Kidney (tissue), 22 donors: ENCODE measurements at places on chromosomes 11 and 22. TPM values are rescaled to one million over a fixed set of nuclear protein-coding genes. Genes with fewer than 3 reads are reported as not detected.

OR4A5 gene
- not detected for total RNA-seq

DNA sequence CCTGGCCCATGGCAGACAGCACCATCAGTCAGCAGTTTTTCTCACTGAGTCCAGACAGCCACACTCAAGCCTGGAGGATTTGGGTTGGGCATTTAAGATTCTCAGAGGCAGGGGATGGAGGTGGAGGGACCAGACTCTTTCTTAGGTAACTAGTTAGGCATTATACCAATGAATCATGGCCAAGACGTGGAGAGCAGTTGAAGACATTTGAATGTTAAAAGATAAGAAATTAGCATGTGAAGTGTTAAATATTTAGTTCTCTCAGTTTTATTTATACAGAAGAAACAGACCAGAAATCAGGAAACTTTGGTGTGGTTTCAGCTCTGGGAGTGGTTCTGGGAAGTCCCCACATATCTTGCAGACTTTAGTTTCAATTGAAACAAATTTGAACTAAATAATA is 9.9 kb downstream of the GTF2H1 start:
- H3K4me3 ChIP-seq, result no peak overlapping the region
- peaks cover 30% of the 10 kb centered on the region for H3K36me3 ChIP-seq
- H3K27me3 ChIP-seq, result no peaks in the 10 kb centered on the region
- DNase-seq, result no peak

GRCh38 chr22:33841281-33842005 is 78.8 kb downstream of the LARGE1 start:
- no peaks in the 10 kb centered on the region for H3K4me1 ChIP-seq
- H3K36me3 ChIP-seq, result no peaks in the 10 kb centered on the region
- no peak overlapping the region for H3K4me3 ChIP-seq

DNA sequence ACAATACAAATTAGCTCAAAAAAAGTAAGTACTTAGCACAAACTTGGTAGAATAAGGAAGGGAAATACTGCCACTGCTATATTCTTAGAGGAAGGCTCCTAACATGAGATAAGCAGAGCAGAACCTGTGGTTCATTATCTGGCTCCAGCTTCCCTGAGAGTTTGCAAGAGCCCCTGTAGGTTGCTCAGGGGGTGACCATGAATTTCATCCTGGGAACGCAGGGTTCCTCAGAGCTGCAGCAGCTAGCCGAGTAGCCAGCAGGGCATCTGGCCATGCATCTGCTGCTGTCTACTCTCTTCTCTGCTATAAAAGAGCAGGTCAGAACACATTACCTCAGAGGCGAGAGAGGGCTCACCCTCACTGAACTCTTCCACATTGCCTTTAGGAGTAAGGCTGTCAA is 67.3 kb downstream of the TRPC6 start:
- no peak overlapping the region for H3K4me3 ChIP-seq
- no peaks in the 10 kb centered on the region for H3K36me3 ChIP-seq
- DNase-seq, result no peak

LDLRAD3 gene
- 14.2 TPM for total RNA-seq

DNA sequence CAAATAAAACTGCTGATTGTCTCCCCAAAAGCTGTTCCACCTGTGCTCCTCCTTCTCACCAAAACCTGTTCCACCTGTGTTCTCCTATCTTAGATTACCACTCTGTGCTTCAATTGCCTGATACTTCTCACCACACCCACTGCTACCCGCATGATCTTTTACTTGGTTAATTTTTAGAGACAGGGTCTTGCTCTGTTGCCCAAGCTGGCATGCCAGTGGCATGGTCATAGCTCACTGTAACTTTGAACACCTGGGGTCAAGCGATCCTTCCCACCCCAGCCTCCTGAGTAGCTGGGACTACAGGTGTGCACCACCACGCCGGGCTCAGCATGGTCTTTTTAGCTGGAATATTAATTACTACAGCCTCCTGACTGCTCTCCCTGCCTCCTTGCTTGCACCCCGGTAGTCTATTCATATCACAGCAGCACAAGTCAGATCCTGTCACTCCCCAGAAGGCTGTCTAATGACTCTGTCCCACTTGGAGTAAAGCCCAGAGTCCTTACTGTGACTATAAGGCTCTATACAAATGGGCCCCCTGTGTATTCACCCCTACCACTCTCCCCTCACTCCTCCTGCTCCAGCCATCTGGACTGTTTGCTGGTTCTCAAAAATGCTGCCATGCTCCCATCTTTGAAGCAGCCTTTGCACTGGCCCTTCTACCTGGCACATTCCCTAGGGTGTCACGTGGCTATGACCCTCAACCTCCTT is 3.5 kb downstream of the C11orf91 start:
- peaks cover 6% of the 10 kb centered on the region for H3K4me1 ChIP-seq
- no peak overlapping the region for H3K4me3 ChIP-seq
- no peaks in the 10 kb centered on the region for H3K27me3 ChIP-seq
- H3K27ac ChIP-seq, result peak overlapping the region; percentile 92
- H3K36me3 ChIP-seq, result no peaks in the 10 kb centered on the region
- DNase-seq, result no peak

DNA sequence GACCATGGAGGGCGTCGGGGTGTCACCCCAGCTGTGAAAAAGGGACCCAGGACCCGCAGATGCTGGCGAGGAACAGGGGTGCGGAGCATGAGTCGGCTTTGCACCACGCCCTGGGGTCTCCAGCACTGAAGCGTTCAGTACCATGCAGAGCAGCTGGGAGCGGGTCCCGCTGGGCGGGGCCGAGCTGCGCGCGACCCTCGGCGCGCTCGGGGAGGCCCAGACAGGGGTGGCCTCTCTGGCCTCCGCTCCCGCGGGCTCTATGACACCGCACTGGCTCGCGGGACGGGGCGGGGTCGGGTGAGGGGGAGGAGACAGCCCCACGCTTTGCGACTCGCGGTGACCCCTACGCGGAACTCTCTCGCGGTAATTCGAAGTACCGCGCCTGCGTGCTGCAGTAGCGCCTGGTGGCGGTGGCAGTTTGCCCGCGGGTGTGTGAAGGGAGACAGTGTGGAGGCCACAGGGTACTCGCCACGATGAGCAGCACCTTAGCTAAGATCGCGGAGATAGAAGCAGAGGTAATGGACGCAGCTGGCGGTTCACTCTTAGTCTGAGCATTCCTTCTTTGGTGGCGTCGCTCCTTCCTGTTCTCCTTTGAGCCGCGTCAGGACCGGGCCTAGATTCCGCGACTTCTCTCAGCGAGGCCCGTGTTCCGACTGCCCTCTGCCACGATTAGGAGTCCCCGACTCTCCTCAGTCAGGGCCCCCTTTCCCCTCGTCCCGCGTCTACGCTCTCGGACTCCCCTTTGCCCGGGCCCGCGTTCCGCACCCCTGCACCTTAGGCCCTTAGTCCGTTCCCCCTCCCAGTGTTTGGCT is at the start of gene DRG1:
TSS of gene DRG1 (plus strand) at position 394 of the 812 bp plus-strand sequence. CDS start at position 474, 80 bp downstream.
- H3K27ac ChIP-seq, result peak within 1 kb of the TSS; percentile 76
- H3K4me1 ChIP-seq, result peaks cover 6% of the 10 kb centered on the region
- peak within 1 kb of the TSS; percentile 100 for H3K4me3 ChIP-seq

DNA sequence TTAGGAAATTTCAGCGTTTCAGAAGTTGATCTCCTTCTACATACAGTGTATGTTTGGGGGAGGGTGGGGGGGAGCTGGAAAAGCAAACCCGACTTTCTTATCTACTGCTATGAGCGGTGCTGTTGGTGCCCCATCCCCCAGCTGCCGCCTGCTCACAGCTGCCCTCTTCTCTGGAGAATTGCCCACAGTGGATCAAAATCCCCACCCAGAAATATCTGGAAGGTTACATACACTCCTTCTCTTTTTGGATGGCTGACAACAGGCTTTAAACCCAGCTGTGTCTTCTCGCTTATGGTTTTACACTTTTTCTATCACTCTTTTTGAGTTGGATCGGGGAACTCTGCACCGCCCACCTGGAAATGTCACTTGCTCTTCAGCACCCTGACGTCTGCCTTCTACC is 56.4 kb downstream of the DHCR7 start:
- no peaks in the 10 kb centered on the region for H3K36me3 ChIP-seq
- H3K27me3 ChIP-seq, result no peaks in the 10 kb centered on the region
- no peak overlapping the region for H3K4me3 ChIP-seq
- no peaks in the 10 kb centered on the region for H3K4me1 ChIP-seq
- no peak overlapping the region for H3K27ac ChIP-seq
- no peak for DNase-seq

DNA sequence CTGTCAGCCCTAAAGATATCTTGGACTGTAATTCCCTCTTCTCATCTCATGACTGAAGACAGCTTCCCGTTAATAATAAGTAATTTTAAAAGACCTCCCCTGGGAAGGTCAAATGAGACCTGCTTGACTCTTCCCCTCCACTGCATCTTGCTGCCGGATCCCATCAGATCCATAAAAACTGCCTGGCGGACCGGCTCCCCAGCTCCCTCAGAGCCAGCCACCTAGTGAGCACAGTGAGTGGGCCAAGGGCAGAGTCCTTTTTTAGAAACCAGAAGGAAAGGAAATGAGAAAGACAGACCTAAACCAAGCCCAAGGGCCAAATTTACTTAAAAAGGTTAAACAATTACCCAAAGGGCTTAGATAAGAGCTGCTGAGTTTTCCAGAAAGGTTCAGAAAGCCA is 595.3 kb downstream of the OPCML start:
- peak; percentile 44 for DNase-seq
- no peaks in the 10 kb centered on the region for H3K4me1 ChIP-seq
- no peak overlapping the region for H3K27ac ChIP-seq
- no peaks in the 10 kb centered on the region for H3K36me3 ChIP-seq
- no peak overlapping the region for H3K4me3 ChIP-seq

DNA sequence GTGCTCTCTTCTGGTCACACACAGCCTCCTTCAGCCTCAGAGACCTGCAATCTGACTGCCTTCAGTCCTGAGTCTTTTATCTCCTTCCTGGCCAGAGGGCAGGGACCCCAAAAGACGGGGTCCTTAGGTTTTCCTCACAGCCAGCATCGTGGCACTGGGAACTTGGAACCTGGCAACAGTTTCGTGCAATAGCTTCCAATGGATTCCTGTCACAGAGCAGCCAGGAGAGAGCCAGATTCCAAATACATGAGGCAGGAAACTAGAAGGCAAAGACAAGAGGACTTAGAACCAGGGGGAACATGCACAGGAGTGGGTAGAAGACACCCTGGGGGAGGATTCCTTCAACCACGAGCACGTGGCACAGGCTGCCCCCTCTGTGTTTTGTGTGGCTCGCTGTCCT is 48.6 kb downstream of the C11orf91 start:
- H3K4me1 ChIP-seq, result no peaks in the 10 kb centered on the region
- no peaks in the 10 kb centered on the region for H3K27me3 ChIP-seq
- H3K27ac ChIP-seq, result no peak overlapping the region
- DNase-seq, result no peak

- H3K4me3 ChIP-seq, result no peak overlapping the region
- H3K36me3 ChIP-seq, result no peaks in the 10 kb centered on the region
- no peaks in the 10 kb centered on the region for H3K4me1 ChIP-seq
- no peak overlapping the region for H3K27ac ChIP-seq
- no peaks in the 10 kb centered on the region for H3K27me3 ChIP-seq
Observed at GRCh38 chr22:44424867-44425693, 73.0 kb downstream of the RTL6 start.

MMP11 gene
- 4.4 TPM for total RNA-seq

GRCh38 chr11:124977006-124977405 is 23.0 kb downstream of the CCDC15 start:
- no peaks in the 10 kb centered on the region for H3K36me3 ChIP-seq
- H3K27ac ChIP-seq, result no peak overlapping the region
- H3K4me3 ChIP-seq, result no peak overlapping the region
- H3K27me3 ChIP-seq, result no peaks in the 10 kb centered on the region

DNA sequence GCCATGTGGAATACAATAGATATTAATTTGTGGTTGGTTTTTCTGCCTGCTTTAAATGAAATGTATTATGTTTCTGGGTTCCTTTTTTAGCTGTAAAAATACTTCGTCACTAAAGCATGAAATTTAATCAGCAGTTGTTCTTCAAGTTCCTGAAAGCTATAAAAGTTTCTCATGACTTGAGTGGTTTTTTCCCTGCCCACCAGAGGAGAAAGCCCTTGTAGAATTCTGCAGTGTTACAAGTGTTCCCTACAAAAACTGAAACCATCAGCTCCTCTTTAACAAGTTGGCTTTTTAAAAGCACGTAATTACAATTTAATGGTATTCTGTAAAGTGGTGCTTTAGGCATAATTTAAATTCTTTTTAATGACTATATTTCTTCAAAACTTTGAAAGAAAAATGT is 56.2 kb downstream of the PANX1 start:
- H3K27ac ChIP-seq, result peak overlapping the region; percentile 5
- no peak overlapping the region for H3K4me3 ChIP-seq
- peaks cover 3% of the 10 kb centered on the region for H3K4me1 ChIP-seq
- H3K36me3 ChIP-seq, result no peaks in the 10 kb centered on the region
- no peaks in the 10 kb centered on the region for H3K27me3 ChIP-seq
- DNase-seq, result peak; percentile 68

PGGHG gene
- total RNA-seq, result 64.1 TPM
